Stimulated activated CD4-positive, alpha-beta T cell treated with anti-CD3 and anti-CD28 coated beads, TNF-alpha, amount 100 ng/mL, for 1 hour (primary cell): ENCODE measurements at places on chromosomes 1 and 21.

DNA sequence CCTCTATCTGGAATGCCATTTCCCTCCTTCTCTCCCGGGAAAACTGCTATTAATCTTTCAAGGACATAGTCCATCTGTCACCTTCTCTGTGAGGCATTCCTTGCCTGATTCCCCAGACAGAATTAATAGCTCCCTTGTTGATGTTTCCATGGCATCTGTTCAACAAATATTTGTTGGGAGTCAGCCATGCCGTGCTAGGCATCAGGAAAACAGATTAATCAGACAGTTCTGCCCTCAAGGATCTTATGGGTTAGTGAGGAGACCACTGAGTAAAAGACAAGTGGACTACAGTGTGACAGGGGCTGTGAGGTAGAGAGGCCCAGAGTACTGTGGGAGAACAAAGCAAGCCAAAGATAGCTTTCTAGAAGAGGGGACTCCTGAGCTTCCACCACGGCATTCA, 11.4 kb upstream of the MAGOH start:
- DNase-seq = no peak

- peak; percentile 72 for DNase-seq
These were observed 11.1 kb upstream of the C1orf174 start for GRCh38 chr1:3910857-3911845.

- DNase-seq = no peak
These were observed 70.3 kb downstream of the TNFSF18 start for GRCh38 chr1:172980456-172980855.

DNA sequence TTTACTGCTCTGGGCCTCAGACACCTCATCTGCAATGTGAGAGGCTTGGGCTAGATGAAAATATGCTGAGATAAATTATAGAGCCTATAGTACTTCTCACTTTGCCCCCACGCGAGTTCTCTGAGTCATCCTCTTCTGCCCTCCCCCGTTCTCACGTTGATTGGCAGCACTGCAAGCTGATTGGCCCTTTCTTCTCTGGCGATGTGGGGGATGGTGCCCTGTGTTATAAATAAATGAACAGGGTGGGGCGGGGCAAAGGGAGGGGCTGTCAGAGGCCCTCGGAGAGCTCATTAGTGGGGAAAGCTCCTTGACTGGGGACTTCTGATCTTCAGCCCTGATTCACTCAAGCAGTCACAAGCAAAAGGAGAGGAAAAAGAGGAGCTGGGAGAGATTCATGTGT, 64.3 kb upstream of the ZC3H12A start:
- DNase-seq = no peak

- DNase-seq = no peak
These were observed 459 bp downstream of the ARV1 start for GRCh38 chr1:230979389-230979716.

DNA sequence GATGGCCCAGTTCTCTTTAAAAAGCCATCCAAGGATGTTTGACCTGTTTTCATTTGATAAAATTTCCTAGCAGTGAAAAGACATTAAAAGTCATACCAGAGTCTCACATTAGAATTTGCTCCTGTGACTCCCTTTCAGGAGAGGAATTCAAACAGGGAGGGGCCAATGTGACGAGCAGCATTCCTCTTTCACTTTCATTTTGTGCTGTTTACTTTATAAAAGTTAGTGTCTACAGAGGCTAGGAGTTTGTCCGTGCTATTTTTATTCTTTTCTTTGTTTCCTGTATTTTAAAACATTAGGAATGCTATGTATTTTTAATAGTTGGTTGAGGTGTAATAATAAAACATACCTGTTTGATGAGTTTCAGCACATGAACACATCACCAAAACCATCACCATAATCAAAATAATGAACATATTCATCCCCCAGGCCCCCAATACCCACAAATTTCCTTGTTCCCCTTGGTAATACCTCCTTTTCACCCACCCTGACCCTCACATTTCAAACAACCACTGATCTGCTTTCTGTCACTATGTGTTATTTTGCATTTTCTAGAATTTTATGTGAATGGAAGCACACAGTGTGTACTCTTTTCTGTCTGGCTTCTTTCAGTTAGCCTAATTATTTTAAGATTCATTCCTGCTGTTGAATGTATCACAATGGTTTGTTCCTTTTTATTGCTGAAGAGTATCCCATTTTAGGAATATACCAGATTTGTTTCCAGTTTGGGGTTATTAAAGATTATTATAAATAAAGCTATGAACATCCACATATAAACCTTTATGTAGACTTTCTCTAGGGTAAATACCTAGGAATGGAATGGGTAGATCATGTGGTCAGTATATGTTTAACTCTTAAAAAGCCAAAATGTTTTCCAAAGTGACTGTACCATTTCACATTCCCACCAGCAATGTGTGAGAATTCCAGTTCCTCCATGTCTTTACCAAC, 129.5 kb downstream of the TENT5C start:
- DNase-seq = no peak

DNA sequence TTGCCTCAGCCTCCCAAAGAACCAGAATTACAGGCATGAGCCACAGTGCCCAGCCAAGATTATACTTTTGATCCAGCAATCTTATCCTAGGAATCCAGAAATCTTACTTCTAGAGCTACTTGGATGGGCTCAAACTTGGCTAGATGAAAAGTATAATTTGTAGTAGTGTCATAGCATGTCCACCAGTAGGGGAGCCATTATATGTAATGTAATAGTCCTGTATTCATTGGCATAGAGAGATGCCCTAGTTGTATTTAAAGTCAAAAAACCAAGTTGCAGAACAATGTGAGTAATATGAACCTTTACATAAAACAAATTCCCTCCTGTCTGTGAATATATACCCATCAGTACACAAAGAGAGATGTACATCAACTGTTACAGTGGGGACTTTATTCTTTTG, 83.9 kb downstream of the NOS1AP start:
- no peak for DNase-seq

DNA sequence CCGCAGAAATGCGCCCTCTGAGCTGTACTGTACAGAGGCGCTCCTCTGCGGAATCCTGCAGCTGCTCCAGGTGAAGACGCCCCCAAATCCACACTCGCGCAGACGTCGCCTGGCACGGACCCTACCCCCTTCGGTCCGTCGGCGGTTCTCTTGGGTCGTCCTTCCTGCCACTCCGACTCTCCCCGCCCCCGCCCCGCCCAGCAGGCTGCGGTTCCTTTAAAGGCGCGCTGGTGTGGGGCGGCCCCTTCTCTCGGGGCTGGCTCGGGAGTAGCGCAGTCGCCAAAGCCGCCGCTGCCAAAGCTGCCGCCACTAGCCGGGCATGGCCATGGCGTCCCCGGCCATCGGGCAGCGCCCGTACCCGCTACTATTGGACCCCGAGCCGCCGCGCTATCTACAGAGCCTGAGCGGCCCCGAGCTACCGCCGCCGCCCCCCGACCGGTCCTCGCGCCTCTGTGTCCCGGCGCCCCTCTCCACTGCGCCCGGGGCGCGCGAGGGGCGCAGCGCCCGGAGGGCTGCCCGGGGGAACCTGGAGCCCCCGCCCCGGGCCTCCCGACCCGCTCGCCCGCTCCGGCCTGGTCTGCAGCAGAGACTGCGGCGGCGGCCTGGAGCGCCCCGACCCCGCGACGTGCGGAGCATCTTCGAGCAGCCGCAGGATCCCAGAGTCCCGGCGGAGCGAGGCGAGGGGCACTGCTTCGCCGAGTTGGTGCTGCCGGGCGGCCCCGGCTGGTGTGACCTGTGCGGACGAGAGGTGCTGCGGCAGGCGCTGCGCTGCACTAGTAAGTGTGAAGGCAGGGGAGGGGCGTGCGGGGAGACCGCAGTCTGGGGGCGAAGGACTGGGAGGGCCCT, at the start of gene RASSF5:
Gene RASSF5, plus strand, starts transcription at position 248 of the 846 bp plus-strand sequence. Its CDS starts 72 bp downstream, at position 320.
- DNase-seq = peak; percentile 58

DNA sequence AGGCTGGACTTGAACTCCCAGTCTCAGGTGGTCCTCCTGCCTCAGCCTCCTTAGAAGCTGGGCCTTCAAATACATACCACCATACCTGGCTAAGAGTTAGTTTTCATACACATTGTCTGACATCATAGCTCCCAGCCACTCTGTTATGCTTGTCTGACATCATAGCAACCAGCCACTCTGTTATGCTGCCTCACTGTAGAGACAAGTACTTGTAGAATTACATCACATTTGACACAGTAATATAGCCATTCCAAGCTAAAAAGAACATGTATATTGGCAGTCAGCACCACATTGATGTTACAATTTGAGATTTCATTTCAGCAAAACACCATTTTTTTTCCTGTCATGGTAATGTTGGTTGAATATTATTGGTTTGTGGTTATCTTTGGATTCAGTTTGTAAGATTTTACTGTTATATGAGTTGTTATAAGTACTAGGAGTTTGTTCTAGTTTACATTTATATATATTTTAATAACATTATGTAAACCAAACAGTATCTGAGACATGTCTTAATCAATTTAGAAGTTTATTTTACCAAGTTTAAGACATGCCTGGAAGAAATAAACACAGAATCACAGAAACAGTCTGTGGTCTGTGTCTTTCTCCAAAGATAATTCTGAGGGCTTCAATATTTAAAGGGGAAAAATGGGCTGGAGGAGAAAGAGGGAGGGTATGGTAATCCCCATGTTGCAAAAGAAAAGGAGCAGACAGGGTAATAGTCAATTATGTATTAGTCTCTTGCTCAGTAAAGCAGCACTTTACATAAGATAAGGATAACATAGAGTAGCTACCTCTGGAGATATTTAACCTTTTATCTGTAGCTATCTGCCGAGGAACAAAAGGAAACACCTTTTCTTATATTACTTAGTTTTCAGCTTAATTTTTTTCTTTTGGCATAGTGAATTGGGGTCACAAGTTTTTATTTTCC, 43.0 kb downstream of the XPR1 start:
- DNase-seq = no peak

GRCh38 chr1:151013518-151013917, 5.3 kb downstream of the PRUNE1 start:
- no peak for DNase-seq

- DNase-seq = no peak
These were observed 3.4 kb upstream of the LAMB3 start for GRCh38 chr1:209655411-209656231.

DNA sequence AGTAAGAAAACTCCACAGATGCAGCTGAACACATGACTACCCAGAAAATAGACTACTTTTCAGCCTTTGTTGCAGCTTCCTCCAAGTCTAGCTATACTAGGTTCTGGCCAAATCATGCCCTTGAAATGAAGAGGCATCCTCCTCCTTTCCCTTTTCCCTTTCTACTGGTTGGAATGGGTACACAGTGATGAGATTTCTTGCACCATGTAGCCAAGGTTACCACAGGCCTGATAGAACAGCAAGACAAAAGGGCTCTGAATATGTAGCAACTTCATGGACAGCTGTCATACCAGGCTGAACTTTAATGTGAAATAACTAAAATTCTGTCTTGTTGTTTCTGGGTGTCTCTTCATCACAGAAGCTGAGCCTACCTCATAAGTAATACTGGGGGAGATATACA, 146.5 kb downstream of the PDE4B start:
- no peak for DNase-seq

DNA sequence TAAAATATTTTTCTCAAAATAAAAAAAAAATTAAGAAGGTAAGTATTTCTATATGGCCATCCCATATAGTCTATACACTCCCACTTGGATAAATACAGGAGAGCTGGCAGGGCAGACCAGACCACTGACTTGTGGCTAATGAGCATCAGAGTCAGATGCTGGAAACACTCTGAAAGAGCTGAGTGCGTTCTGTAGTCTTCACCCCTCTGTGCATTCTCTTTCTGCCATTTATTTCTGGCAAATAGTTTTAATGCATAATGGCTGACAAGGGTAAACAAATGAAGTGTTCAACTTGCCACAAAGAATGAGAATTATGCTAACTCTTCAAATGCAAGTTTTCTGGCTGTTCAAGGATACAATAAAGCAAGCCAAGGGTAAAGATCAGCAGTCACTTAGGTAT, 191.7 kb downstream of the TTLL7 start:
- no peak for DNase-seq

DNA sequence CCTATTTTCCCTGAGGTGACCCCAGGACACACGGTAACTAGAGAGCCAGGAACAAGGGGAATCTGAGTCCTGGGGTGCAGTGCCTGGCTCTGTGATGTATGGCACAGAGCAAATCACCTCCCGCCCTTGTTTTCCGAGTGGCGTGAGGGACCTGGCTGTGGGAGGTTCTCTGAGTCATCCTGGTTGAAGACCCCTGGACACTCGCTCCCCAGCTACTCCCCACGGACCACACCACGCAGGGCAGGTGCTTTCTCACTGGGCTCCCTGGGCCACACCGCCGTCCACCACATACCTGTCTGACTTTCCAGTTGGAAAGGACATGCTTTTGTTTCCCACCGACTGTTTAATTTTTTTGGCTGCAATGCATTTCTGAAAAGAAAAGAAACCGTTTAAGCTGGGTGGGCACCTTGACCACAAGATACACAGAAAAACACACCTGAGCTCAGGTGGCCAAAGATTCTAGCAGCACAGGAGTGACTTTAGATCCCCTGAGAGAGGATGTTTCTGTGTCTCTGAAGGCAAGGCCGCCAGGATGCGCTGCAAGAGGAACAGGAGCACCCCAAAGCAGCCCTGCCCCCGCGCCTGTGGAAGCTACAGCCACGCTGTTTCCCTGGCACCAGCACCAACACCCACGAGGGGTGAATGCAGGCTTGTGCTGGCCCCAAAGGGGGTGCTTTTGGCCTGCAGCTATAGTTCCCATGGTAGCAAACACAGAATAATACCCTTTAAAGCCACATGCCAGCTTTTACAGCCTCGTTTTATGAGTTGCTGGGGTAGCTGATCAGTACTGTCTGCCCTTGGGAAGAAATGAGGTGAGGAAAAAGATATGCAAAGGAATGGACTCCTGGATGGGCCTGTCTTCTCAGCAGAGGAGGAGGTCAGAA, 8.1 kb upstream of the SRM start:
- DNase-seq = no peak

- DNase-seq = no peak
These were observed 90.8 kb downstream of the VAV3 start for GRCh38 chr1:107874221-107874620.

DNA sequence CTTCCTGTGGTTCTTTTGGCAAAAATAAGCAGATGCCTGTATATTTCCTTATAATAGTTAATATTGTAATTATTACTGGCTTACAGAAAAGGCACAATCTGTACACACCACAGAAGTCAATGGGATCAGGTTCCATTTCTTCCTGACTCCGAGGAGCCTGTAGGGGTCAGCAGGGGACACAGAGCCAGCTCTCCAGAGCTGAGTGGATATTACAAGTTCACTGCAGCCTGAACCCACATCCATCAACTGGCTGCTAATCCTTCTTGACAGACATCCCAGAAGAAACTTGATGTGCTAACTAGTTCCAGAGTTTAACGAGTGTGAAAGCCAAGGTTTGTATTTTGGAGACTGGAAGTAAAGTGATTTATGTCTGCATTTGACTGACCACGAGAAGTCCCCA, 203.8 kb downstream of the LMX1A start:
- DNase-seq = no peak

- no peak for DNase-seq
These were observed 11.7 kb upstream of the B3GALNT2 start for GRCh38 chr1:235515844-235516512.

- no peak for DNase-seq
These were observed 90.6 kb upstream of the KCTD3 start for GRCh38 chr1:215476541-215476940.

DNA sequence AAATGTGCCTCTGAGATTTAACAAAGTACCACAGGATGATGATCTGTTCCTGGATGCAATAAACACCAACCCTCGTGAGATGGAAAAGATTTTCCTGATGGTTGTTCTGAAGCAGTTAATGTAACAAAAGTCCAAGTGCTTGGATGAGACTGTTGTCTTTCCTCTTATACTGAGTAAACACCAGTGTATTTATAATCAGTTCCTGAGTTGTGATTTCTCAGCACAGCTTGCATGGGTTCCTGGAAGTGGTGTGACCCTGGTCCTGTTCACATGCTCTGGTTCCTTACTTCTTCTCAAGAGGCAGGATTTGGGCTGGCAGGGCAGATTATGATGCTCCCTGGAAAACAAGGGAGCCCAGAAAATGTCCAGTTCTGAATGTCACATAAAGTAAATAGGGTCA, 208.2 kb upstream of the USP24 start:
- no peak for DNase-seq
